ENCODE measurements at places on chromosomes 7 and 10. TPM values are rescaled to one million over a fixed set of nuclear protein-coding genes. Genes with fewer than 3 reads are reported as not detected.

- H3K27ac ChIP-seq = no peak overlapping the region
- H3K4me3 ChIP-seq = no peak overlapping the region
- no peaks in the 10 kb centered on the region for H3K36me3 ChIP-seq
- no peaks in the 10 kb centered on the region for H3K4me1 ChIP-seq
Measured at GRCh38 chr10:81575036-81575435, 300.0 kb upstream of the NRG3 start.

DNA sequence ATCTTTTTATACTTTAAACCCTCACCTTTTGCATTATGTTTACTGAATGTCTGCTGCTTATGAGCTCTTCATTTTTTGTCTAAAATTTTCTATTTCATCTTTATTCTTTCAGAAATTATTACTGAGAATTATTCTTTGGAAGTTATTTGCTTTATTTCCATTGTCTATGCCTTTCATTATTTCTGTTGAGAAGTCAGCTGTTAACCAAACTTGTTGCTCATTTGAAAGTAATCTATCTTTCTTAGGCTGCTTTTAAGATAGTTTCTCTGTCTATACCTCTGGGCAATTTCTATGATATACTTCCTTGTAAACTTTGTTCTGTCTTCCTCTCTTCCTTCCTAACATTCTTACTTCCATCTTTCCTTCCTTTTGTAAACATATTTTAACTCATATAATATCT, 1165.9 kb upstream of the CELF2 start:
- no peaks in the 10 kb centered on the region for H3K27me3 ChIP-seq
- H3K4me1 ChIP-seq = no peaks in the 10 kb centered on the region

DNA sequence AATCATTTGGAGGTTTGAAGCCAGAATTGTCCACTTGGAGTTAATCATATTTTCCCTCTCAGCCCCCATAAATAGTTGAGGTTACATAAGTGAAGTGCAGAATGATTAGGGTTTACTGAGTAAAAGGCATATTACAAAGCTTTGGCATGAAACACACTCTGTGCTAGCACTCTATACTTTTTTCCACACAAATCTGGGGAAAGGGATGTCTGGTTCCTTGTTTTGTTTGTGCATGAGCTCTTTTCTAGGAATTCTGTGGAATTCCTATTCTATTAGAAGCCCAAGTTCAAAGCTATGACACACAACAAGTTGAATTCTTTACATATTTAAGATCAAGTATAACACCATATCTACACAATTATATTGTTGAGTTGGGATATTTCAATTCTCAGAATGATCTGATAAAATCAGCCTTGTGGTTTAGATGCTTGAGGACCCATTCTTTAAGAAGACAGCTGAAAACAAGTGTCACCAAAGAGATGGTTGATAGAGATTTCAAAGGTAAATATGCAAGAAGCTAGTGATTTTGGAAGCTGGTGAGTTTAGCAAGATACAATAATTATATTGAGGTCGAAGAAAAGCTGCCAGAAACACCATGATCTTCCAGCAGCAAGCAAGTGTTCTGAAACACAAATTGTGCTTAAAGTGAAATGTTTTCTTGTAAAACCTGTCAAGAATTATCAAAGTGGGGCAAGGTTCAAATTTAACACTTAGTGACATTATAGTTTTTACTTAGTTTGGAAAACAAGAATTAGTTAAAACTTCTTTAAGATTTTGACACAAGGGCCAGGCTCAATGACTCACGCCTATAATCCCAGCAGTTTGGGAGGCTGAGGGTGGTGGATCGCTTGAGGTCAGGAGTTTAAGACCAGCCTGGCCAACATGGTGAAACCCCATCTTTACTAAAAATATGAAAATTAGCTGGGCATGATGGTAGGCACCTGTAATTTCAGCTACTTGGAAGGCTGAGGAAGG, 122.6 kb downstream of the INHBA start:
- H3K27me3 ChIP-seq = no peaks in the 10 kb centered on the region
- no peaks in the 10 kb centered on the region for H3K36me3 ChIP-seq
- H3K4me1 ChIP-seq = no peaks in the 10 kb centered on the region
- DNase-seq = no peak
- no peak overlapping the region for H3K4me3 ChIP-seq
- no peak overlapping the region for H3K27ac ChIP-seq

PAPOLB gene
- total RNA-seq = not detected

GRCh38 chr7:123844712-123845219, at the start of gene HYAL4:
Gene HYAL4 (plus strand): TSS chr7:123845169. CDS start chr7:123868274, 23,105 bp downstream.
- H3K27me3 ChIP-seq = no peaks in the 10 kb centered on the region
- H3K4me1 ChIP-seq = no peaks in the 10 kb centered on the region
- no peak within 1 kb of the TSS for H3K4me3 ChIP-seq
- no peaks in the 10 kb centered on the region for H3K36me3 ChIP-seq
- no peak for DNase-seq
- no peak within 1 kb of the TSS for H3K27ac ChIP-seq

GRCh38 chr10:3790272-3790671, 5.3 kb upstream of the KLF6 start:
- H3K4me1 ChIP-seq = peaks cover 8% of the 10 kb centered on the region
- no peak for DNase-seq
- H3K27me3 ChIP-seq = no peaks in the 10 kb centered on the region
- no peak overlapping the region for H3K4me3 ChIP-seq
- H3K27ac ChIP-seq = no peak overlapping the region

FUOM gene
- total RNA-seq = 24.6 TPM

Measured in naive thymus-derived CD4-positive, alpha-beta T cell (primary cell).